GM18507 (cell line): ENCODE measurements at places on chromosomes 5 and 9.

DNA sequence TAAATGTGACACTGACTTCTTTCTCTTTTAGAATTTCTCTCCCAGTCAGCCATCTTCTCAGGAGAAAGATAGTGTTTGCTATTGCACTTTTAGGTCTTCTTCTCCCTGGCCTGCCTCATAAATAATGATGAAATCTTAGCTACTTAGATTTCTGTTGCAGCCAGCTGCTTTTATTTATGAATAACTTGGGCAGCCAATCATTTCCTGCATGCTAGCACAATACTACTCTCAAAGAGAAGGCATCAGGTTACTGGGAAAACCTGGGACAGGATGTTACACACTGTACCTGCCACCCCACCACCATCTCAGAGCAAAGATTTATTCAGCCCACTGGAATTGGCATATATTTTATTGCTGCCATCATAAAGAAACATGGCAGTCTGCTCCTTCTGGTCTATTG is 266.6 kb downstream of the PRELID2 start:
- DNase-seq: no peak

DNA sequence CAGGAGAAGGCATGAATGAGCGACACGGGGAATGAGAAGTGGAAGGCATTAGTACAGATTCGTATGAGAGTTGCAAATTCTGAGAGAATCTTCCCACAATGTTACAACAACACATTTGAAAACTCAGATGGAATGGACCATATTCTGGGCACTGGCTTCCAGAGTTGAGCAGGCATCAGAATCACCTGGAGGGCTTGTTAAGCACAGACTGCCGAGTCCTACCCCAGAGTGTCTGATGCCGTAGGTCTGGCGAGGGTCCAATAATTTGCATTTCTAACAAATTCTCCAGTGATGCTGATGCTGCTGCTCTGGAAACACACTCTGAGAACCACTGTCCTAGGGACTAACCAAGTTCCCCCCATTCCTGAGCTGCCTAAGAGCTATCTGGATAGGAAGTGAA is 2.9 kb upstream of the TLX3 start:
- DNase-seq: no peak

DNA sequence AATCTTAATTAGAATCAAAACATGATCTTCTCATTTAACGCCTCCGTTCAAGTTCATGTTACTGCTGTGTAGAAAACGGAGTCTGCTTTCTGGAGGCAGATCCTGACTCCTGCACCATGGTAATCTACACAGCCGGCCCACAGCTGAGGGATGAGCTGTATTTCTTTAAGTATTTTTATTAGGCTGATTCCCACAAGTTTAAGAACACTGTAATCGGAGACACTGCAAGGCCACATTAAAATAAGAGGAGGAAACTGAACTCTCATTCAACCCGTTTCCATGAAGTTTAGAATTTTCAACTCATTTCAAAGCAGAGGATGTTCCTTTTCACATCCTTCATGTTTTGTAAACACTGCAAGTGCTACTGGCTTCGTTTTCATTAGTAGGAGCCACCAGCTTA is 372.2 kb downstream of the NFIB start:
- no peak for DNase-seq

GRCh38 chr5:72183101-72183520 is 75.8 kb downstream of the MAP1B start:
- no peak for DNase-seq

GRCh38 chr5:176658007-176658599 is 10.8 kb downstream of the TSPAN17 start:
- DNase-seq: no peak

GRCh38 chr5:145811834-145812625 is 23.1 kb downstream of the PRELID2 start:
- no peak for DNase-seq

DNA sequence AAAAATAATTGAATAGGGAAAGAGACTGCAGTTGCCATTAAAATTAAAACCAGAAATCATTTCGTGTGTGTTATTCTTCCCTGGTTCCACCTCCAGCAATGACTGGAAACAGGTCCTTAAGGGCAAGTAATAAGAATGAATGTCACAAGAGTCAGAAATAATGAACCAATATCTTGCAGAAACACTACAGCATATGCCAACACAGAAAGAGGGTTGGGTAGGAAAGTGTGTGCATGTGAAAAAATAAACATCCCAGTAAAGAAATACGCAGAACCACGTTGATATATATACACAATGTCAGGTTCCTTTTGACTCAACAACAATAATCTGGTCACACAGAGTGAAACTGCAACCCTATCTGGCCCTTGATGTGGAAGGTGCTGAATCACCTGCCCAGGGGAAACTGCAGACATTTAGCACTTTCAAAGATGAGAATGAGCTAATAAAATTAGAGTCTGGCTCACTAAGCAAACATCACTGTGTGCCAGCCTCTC is 15.0 kb downstream of the HMHB1 start:
- DNase-seq: no peak

DNA sequence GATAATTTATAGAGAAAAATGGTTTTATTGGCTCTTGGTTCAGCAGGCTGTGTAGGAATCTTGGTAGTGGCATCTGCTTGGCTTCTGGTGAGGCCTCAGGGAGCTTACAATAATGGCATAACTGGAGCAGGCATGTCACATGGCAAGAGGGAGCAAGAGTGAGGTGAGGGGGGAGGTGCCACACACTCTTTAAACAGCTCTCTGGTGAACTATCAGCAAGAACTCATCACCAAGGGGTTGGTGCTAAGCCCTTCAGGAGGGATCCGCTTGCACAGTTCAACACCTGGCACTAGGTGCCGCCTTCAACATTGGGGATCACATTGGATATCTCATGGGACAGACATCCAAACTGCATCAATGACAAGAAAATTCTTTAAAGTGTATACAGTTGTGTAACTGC is 10.5 kb downstream of the GPBP1 start:
- no peak for DNase-seq

- DNase-seq: no peak
Observed at GRCh38 chr5:171639966-171640365, 145.7 kb upstream of the SMIM23 start.

GRCh38 chr9:90891308-90892040 is 89.9 kb downstream of the SYK start:
- no peak for DNase-seq

- DNase-seq: no peak
Observed at GRCh38 chr9:13034694-13035002, 244.8 kb downstream of the MPDZ start.

DNA sequence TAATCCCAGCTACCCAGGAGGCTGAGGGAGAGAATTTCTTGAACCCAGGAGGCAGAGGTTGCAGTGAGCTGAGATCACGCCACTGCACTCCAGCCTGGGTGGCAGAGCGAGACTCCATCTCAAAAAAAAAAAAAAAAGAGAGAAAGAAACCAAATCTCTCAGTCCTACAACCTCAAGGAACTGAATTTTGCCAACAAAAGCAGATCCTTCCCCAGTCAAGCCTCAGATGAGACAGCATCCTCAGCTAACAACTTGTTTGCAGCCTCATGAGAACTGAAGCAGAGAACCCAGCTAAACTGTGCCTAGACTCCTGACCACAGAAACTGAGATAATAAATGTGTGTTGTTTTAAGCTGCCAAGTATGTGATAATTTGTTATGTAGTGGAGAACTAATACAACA is 7.5 kb upstream of the IL6ST start:
- DNase-seq: no peak
